Activated T-helper 17 cell treated with anti-CD3 and anti-CD28 coated beads, Interleukin-2, amount 50 U/mL, for 72 hours (primary cell): ENCODE measurements at places on chromosomes 1 and 21. TPM values are rescaled to one million over a fixed set of nuclear protein-coding genes. Genes with fewer than 3 reads are reported as not detected.

- ATAC-seq, result no peak
These were observed 43.9 kb downstream of the ABCG1 start for GRCh38 chr21:42262831-42263231.

GRCh38 chr1:15117671-15118325 lies 35.7 kb upstream of the TMEM51 start:
- no peak for ATAC-seq

- ATAC-seq, result no peak
These were observed 8.7 kb upstream of the SLC25A24 start for GRCh38 chr1:108208724-108209446.

- ATAC-seq, result no peak
These were observed 148.6 kb upstream of the ZC3H12A start for GRCh38 chr1:37325509-37326437.

GRCh38 chr1:2127187-2128145 lies 67.1 kb downstream of the FAAP20 start:
- ATAC-seq, result no peak

DNA sequence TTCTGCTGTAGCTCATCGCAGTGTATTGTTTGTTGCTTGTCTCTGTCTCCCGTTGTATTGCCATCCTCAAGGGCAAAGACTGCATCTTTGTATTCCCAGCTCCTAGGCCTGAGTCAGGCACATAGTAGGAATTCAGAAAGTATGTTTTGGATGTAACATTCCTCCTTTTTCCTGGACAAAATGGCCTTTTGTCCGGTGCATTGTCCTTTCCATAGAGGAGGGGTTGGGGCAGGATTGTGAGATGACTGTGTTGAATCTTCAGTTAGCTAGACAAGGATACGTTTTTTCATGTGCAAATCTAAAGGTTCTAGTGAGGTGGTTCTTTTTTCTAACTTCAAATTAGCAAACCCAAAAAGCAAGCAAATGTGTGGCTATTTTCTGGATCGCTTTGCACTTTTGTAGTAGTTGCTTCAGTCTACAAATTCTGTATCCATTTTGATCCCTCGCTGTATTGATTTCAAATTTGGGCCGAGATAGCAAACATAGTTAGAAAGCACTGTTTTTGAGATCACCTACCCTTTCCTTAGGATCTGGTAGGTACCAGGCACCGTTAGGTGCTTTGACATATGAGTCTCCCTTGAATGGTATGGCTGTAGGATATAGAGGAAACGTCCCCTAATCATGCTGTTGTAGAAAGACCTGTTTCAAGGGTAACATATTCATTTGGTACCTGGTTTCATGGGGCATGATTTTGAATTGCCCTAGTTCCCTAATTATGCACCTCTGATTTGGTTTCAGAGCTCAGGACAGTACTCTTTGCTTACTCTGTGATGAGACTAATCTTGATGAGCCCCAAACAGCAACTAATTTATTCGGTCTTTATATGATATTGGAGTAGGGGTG lies 1.2 kb downstream of the PPP1R8 start:
- ATAC-seq, result no peak

GRCh38 chr1:40855513-40855912 lies 6.7 kb downstream of the CITED4 start:
- no peak for ATAC-seq

DNA sequence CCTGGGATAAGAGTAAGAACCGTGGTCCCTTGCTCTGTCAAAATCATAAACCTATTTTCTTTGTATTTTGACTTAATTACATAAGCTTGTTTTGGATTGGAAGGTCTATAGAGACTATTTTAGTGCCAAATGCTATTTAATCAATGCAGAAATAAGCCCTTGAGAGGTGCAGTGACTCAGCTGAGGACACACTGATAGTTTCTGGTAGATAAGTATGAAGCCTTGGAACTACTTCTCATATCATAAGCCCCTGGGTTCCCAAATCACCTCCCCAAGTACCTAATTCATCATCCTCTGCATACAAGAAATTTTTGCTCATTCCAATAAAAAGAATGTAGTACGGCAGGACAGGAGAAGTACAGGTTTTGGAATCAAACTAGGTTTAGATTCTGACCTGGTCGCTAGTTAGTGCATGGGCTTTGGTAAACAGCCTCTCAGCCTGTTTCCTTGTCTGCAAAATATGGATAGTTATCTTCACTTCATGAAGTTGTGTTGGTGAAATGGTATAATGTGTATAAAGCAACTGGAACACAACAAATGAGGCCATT lies 3.3 kb upstream of the CD55 start:
- no peak for ATAC-seq

DNA sequence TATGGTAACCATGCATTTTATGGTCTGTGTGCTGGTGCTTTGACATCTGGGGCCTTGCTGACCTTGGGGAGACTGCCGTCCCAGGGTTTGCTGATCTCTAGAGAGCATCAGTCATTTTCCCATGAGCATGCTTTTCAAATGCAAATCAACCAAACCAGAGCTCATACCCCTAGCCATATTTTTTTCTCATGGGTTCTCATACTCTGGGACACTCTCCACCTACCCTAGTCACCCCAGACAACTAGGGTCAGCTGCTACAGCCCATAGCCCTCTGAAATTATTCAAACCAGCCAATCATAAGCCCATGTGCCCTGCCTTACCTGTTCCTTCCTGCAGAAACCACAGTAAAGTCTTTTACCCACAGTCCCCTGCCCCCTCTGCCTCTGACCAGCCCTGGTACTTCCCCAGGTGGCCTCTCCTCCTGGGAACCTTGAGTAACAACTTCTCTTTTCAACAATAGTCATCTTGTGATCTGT lies 132.0 kb downstream of the MAP3K21 start:
- ATAC-seq, result peak; percentile 68

DNA sequence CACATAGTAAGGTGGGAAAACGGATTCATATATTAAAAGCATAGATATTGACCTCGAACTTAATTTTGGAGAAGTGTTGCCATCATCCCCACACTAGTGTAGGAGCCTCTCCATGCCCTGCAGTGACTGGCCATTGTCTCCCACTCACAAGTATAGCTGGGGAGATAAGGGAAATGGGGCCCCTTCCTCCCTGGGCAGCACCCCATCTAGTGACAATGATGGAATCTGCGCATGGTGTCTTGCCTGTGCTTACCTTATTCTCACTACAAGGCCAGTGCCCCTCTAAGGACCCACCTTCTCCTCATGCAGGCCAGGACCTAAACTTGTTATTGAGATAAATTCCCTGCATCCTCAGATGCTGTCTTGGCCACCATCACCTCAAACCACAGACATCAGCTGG lies 374.9 kb downstream of the NTNG1 start:
- no peak for ATAC-seq

- ATAC-seq, result no peak
These were observed 35.2 kb upstream of the KIRREL1 start for GRCh38 chr1:157958263-157958662.

DNA sequence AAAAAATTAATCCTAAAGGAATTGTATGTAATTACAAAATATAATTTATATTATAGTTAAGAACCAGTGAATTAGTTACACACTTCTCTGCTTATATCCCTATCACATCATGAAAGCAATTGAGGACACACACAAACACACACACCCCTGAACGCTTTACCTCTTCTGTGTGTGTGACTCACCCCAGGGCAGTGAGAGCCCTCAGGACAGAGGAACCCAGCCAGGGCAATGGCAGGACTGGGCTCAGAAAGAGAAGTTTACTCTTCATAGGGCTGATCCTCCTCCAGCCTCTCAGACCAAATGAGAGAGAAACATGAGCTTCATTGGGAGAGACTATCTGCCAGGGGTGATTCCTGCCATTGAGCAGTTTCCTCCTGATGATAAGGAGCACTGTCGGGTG lies 38.1 kb downstream of the SLC44A3 start:
- no peak for ATAC-seq

- no peak for ATAC-seq
These were observed 104.4 kb downstream of the CACHD1 start for GRCh38 chr1:64574301-64574700.

DNA sequence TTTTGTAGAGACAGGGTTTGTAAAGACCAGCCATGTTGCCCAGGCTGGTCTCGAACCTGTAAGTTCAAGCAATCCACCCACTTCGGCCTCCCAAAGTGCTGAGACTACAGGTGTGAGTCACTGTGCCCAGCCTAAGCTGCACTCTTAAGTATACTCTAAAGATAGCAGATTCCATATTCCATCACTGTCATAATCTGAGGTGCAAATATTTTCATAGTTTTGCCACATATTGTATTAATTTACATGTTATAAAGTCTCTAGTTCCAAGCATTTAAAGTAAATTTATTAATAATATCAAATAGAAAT lies 121.3 kb downstream of the HFM1 start:
- no peak for ATAC-seq

GRCh38 chr1:218365226-218365999 lies 20.3 kb downstream of the TGFB2 start:
- no peak for ATAC-seq

- ATAC-seq, result peak; percentile 87
These were observed 55.9 kb downstream of the NENF start for GRCh38 chr1:212488436-212489283.

GRCh38 chr1:214454569-214455396 lies 96.6 kb downstream of the PTPN14 start:
- ATAC-seq, result no peak

DNA sequence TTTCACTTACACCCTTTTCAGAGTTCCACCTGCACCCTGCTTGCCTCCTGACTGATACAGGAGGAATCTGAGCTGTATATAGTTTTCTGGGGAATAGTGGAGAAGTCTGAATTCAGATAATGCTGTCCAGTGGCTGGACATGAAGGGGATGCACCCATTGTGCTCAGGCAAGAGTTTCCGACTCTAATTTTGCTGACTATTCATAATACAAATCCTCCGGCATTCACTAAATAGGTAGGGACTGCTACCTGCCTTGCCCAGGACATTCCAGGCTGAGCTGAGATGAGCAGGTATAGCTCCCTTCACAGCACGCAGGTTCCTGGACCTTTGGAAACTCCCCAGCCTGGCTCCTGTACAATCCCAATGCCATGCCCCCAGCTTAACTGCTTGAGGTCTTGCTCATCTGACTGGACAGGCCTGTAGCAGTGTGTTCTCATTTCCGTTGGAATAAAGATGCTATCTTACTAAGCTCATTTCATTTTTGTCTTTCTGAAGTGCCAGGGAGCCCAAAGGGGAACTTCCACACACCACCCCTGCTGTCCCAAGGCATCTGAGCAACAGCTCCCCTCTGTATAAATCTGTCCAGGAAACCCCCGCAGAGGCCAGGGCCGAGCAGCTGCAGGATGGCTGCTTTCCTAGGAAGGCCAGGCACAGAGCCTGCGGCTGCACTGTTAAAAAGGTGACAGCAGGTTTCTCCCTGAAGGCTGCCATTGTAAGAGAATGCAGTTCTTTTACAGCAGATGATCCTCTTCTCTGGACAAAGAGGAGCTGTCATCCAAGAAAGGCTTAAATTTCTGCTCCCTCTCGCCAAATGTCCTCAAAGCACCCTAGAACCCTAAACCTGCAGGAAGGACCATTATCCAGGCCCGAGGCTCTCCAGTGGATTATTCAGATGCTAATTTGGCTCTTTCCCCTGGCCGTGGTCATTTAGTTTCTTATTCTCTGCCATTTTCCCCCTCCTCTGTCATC lies 21.7 kb upstream of the VASH2 start:
- ATAC-seq, result no peak

DNA sequence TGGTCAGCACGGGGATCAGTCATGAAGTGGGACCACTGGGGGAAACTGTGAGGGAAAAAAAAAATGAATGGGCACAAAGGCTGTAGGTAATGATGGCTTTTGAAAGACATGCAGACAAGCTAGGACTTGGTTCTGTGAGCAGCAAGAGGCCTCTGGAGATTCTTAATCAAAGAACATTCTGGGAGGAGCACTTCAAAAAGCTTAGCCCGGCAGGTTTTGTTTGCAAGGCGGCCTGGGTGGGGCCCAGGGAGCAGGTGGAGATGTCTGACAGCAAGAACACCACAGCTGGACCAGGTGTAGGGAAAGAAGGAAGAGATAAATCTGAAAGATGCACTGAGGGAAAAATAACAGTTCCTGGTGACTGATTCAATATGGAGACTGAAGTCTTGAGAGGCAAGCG lies 6.0 kb downstream of the TEX35 start:
- no peak for ATAC-seq

DNA sequence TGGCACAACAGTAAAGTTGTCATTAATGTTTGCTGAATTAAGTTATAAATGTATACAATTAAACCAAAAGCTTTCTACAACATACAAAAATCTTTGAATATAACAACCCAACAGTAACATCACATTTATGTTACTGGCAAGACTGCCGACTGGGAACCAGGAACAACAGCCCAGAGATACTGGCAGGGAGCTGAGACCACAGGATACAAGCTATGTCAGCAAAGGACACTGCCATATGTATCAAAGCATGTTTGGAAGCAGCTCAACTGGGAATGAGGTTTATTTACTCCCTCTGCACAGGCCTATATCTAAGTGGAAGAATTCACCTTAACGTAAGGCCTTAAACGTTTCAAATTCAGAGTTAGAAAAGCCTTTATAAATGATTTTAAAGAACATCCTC lies 50.4 kb downstream of the ARHGAP29 start:
- ATAC-seq, result no peak

DNA sequence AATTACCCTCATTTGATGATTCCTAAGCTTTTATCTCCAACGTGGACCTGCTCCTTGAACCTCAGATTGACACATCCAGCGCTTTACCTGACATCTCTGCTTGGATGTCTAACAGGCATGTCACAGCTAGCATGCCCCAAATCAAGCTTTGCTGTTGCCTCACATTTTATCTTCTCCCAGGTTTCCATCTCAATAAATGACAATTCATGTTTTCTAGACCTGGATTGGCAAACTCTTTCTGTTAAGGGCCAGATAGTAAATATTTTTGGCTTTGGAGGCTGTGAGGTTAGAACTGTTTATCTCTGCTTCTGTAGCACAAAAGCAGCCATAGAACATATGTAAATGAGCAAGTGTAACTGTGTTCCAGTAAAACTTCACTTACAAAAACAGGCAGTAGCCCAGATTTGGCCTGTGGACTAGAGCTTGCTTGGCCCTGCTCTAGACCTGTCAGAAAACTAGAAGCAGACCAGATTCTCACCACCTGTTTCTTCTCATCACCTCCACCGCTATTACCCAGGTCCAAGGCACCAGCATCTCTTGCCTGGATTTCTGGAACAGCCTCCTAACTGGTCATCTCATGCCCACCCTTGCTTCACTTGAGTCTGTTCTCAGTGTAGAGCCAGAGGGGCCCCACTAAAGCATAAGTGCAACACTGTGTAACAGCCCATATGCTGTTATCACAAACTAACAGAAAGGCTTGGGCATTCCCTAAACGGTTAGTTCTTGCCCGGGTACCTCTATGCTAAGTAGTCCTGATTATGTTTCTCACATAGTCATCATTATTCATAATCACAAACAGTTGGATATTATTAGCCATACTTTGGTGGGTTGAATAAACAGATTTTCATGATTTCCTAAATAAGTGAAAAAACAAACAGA lies 42.3 kb downstream of the UBE4B start:
- no peak for ATAC-seq

CRYBG2 gene
- 13.6 TPM for total RNA-seq

TAL1 gene
- not detected for total RNA-seq

ANKRD35 gene
- 0.56 TPM for total RNA-seq

FMO2 gene
- not detected for total RNA-seq

SLAMF6 gene
- total RNA-seq, result 17.4 TPM

PLA2G4A gene
- 0.22 TPM for total RNA-seq

ASCL5 gene
- total RNA-seq, result 0.19 TPM

PLD5 gene
- total RNA-seq, result not detected

COL24A1 gene
- not detected for total RNA-seq
